NCI-H1417 treated with DMSO at 0.1 percent for 48 hours (cell line): ENCODE measurements at places on chromosomes 5 and 9.

GRCh38 chr9:134052941-134053340, 14.9 kb downstream of the BRD3 start:
- no peak for DNase-seq

DNA sequence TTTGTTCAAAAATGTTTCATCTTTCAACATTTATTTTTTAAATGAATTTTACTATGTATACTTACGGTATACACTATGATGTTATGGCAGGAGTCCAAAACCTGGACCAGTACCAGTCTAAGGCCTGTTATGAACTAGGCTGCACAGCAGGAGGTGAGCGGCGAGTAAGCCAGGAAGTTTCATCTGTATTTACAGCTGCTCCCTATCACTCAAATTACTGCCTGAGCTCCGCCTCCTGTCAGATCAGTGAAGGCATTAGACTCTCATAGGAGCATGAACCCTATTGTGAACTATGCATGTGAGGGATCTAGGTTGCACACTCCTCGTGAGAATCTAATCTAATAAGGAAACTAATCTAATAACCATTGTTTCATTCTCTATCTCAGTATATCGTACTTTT, 715.5 kb upstream of the PTPRD start:
- no peak for DNase-seq

DNA sequence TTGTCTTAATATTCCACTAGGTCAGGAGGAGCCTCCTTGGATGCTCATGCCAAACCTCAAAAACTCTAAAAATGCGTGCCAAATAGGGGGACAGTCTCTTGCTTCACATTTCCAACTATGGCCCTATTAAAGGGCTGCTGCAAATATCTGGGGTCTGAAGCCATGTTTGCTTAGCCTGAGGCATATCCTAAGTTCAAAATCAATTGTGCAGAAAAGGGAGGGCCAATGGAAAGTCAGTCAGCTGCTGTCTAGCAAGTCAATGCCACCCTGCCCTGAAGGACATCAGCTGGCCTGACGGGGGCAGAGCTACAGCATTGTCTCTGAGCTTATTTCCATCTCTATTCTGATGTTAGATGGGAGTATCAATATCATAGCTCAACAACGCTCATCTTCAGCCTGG, 93.6 kb downstream of the SH3TC2 start:
- no peak for DNase-seq

- DNase-seq: no peak
Observed at GRCh38 chr9:106860721-106861639, 2.0 kb upstream of the ZNF462 start.

DNA sequence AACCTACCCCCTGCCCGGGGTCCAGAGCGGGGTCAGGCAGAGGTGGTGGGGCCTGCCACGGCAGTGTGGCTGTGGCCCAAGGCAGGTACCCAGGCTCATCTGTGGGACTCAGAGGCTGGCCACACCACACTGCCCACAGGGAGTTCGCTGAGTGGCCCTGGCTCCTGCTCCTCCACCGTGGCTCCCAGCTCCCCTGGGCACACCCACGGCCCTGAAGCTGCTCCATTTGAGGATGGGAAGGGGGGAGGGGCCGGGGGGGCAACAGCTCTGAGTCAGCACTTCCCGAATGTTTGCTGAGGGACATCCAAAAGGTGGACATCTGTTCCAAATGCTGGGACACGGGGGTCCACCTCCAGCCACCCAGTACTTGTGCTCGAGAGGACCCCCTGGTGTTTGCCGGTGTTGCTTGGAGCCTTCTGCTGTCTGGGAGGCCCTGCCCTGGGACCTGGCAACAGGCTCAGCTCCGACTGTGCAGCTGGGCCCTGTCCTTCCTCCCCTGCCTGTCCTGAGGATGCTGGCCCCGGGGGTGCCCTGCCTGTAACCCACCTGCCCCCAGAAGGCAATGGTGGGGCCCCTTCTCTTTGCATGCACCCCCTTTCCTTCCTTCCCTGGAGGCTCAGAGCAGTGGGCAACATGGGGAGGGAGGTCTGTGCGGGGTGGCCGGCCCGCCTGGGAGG, 2.5 kb upstream of the NRARP start:
- DNase-seq: no peak

DNA sequence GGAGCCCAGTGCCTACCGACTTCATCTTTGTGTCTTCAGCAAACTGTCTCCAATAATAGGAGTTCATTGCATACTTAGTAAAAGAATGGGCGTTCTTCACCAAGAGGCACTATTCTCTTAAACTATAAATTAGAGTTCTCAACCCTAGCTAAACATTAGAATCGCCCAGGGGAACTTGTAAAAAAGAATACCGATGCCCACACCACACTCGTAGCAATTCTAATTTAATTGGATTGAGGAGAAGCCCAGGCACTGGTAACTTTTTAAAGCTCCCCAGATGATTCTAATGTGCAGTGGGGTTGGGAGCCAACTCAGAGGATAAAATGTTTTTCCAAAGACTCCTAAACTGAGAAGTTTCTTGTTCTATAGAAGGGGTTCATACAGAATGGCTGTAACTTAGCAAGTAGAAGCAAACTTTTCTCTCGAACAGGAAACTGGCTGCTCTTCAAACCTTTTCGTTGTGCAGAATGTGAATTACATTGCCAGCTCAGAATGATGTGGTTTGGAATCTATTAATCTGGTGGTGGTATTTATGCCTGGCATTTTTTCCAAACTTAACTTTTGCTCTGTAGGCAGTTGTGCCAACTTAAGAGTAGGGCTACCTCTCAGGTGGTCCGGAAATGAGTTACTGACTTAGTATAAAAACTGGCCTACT, 26.4 kb upstream of the NFIB start:
- DNase-seq: no peak

DNA sequence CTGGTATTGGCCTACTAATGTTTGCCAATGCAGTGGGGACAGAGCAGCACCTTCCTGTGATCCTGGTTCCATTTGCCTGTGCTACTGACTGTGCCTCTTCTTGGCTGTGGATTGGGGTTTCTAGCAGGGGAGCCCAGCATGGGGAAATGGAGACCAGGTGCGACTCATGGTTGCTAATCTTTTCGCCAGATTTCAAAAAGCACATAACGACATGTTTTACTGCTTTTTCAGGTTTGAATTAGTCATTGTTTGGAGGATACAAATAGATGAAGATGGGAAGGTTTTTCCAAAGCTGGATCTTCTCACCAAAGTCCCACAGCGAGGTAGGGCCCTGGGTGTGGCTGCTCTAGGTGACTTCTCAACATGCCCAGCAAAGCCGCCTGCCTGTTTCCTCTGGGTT, 57.6 kb downstream of the IPPK start:
- DNase-seq: no peak

DNA sequence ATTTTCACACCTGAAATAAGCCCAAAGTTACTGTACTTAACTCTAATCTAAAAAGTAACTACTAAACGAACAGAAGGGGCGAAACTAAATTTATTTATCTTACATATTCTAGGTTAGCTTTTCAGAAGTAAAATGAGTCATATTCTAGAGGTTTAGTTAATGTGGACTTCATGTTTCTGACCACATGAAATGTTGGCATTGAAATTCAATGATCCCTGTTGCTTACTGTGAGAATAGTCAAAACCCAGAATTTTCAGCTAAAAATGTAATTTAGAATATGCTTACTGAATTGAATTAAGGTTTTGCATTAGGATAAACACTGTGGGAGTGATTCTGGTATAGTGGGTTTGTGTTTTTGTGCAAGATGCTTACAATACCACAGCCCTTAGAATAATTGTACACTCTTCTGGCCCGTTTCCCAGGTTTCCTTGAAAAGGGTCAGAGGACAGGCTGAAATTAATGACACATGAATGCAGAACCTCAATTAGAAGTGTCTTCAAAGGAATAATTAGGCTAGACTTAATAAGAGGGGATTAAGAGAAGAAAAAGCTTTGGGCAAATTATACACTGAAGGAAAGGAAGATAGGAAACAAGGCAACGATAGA, 1.4 kb upstream of the SNX18 start:
- no peak for DNase-seq

GRCh38 chr5:168659286-168659847, 80.2 kb upstream of the PANK3 start:
- DNase-seq: no peak

- no peak for DNase-seq
Observed at GRCh38 chr5:116058346-116058936, 26.2 kb downstream of the ARL14EPL start.

DNA sequence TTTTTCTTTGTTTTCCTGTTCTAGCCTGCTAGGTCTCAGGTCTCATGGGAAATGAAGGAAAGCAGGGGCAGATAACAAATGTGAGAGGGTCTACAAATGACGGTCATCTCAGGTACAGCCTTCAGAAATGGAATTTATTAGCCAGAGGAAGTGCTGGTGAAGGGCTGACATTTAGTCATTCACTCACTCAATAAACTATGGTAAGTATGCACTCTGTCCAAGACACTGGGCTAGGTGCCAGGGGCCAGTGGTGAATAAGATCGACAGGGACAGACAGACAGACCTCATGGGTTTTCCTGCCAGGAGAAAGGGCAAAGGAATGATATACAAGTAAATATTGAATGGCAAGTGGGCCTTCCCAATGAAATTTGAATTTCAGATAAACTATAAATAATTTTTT, 6.3 kb downstream of the PDE6A start:
- DNase-seq: no peak

- no peak for DNase-seq
Observed at GRCh38 chr5:35152733-35153132, 77.6 kb downstream of the PRLR start.

DNA sequence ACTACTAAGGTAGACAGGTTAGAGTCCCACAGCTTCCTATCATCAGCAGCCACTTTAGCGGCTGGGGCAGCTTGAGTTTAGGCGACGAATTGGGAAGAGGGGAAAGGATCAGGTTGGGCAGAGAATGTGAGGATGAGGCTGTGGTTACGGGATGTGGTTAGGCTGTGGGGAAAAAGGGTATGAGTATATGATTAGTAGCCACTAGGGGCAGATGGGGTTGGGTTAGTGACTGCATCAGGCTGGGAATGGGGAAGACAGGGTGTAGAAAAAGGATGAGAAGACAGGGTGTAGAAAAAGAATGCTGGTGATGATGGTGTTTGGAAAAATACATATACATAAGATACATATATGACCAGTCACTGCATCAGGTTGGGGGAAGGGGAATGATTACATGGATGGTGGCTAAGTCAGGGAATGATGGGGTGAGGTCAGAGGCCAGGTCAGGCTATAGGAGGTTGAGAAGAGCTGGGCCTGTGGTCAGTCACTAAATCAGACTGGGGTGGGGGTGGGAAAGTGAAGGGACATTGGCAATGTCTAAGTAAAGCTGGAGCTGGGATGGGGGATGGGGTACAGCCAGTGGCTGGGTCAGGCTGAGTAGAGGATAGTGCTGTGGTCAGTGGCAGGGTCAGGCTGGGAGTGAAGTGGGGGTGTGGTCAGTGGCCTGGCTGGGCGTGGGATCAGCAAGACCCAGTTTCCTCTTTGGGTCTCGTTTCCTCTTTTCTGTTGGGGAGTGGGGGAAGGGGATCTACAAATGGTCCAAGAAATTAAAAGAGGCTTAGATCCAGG, 2.1 kb downstream of the TLN1 start:
- DNase-seq: no peak

DNA sequence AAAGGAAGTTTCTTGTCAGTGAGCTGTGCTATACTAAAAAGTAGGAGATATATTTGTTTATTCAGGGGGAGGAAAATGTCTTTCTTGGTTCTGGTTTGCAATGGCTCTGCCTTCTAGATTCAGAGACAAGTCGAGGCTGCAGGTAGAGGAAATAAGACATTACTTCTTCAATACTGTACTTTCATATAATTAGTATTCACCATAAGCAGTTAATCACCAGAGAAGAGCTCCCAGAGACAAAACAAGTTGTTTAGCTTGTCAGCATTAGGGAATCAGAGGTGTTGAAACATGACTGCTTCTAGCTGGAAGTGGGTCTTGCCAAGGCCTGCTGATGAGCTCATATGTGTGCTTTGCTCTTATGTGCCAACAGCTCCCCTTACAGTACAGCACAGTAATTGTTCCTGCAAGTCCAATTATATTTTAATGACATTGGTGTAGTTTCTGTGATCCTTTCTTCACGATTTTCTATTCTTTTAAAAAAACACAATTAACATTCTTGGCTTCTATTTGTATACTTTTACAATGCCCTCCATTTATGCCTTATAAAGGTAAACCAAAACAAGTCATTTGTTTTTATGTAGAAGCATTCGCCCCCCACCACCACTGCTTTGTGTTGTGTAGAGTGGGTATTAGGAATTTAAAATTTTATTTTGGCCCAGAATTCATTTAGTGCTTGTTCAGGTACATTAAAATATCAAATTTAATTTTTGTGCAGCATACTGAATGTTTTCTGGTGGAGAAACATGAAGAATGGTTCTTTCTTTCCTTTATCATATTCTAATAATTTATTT, 112.2 kb downstream of the RPS23 start:
- peak; percentile 12 for DNase-seq

DNA sequence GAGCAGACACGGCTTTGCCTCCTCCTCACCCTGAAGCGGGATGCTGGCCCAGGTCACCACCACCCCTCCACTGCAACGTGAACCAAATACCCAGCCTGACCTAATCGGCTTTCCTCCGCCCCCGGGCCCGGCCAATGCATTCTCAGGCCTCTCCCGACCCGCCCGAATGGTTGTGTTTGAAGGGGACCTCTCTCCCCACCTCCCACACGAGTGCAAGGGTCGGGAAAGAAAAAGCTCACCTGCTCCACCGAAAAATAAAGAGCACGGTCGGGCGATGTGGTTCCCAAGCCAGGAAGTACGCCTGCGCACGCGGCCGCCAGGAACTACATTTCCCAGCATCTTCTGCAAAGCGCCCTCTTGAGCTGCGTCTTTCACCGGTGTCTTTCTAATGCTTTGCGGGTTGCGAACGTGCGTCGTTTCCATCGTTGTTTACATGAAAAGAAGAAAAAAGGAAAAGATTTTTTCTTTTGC, at the start of gene ZNF883:
TSS of gene ZNF883 (minus strand) at position 282 of the 471 bp plus-strand sequence.
- DNase-seq: peak; percentile 58

- DNase-seq: no peak
Observed at GRCh38 chr5:5906778-5907177, 471.6 kb downstream of the MED10 start.

DNA sequence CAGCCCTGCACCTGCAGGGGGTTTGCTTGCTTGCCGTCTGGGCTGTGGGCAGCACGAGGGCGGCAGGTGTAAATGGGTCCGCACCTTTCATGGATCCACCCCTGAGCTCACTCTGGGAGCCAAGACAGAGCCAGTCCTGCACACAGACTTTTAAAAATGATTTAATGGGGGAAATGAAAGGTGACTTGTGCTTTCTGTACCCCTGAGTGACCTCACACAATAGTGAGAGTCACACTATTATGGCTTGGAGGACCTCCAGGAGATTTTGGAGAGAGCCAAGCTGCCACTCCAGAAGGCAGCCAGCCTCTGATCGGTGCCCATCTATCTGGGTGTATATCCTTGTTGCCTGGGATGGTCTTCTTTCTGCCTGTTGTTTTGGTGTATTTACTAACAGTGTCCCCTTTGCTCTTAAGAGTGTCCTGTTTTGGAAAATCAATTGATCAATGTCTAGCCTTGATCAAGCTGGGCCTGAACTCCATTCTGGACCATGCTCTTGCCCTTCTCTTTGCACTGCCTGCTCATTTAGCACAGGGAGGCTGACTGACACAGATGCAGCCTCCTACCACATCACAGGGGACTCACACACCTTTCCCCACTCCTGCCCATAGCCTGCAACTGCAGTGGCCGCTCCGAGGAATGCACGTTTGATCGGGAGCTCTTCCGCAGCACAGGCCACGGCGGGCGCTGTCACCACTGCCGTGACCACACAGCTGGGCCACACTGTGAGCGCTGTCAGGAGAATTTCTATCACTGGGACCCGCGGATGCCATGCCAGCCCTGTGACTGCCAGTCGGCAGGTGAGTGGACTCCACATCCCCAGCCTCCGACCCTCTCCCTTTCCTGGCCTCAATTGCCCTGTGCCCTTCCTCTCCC, 29.5 kb downstream of the LAMC3 start:
- no peak for DNase-seq
